Globus pallidus (tissue), 1 donor: ENCODE measurements at places on chromosomes 12 and 14.
A peak's percentile ranks its signal among the peaks of the same experiment; 100 is the strongest.

GRCh38 chr12:26845057-26845666 lies 12.2 kb upstream of the ITPR2 start:
- DNase-seq = peak; percentile 26

- no peak for DNase-seq
Observed at GRCh38 chr12:95107362-95107761, 33.9 kb upstream of the NR2C1 start.

GRCh38 chr12:29725587-29726320 lies 58.0 kb downstream of the TMTC1 start:
- peak; percentile 39 for DNase-seq

DNA sequence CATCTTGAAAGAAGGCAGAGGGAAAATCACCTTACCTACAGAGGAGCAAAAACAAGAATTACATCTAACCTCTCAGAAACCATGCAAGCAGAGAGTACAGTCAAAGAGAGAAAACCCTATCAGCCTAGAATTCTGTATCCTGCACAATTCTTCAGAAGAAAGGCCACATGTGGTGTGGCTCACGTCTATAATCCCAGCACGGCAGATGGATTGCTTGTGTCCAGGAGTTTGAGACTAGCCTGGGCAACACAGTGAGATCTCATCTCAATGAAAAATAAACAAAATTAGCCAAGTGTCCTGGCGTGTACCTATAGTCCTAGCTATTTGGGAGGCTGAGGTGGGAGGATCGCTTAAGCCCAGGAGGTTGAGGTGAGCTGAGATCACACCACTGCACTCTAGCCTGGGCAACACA lies 48.2 kb downstream of the ATF7 start:
- no peak for DNase-seq

- no peak for DNase-seq
Observed at GRCh38 chr12:68613209-68613904, 2.7 kb downstream of the RAP1B start.
